Activated CD4-positive, alpha-beta T cell treated with anti-CD3 and anti-CD28 coated beads, Interleukin-2, amount 10 ng/mL, durations not matched to agents 7 days and 5 days (primary cell): ENCODE measurements at places on chromosomes 7 and 10.

DNA sequence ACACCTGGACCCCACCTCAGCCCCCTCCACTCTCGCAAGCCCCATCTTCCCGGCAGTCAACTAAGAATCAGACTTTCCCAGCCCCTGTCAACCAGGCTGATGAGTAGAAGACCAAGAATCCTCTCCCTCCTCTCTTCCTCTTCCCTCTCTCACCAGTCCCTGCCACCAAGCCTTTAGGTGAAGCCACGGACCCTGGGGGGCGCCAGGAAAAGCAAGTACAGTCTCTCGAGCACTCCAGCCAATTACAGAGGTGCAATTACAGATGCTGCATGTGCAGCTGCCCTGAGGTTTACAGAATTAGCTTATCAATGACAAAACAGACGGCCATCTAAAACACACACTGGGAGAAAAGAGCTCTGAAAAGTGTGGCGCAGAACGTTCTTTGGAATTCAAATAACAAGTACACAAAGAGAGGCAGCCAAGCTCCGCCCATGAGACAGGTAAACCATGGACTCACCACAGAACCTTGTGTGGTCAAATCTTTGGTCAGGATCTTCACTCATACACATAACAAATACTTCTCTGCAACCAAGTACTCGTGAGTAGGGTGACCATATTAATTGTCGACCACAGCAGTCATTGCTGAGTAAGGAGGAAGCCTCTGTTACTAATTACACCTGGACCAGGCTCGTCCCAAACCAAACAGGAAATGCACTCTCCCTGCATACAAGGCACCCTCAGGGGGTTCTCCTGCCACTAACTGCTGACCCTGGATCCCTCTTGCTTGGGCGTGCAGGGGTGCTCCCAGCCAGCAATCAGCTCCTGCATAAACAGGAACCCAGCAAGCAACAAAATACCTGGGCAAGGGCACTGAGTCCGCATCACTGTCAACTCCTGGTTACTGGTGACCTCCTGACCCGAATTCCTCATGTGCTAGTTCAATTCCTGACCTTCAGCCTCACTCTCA, 189.2 kb downstream of the FAM107B start:
- no peak for DNase-seq

GRCh38 chr7:38630720-38631673, at the start of gene AMPH:
Gene AMPH (minus strand): TSS chr7:38631373. CDS start chr7:38631351, 22 bp downstream.
- no peak for DNase-seq

GRCh38 chr7:76411626-76412025, 2.1 kb upstream of the SSC4D start:
- DNase-seq, result no peak

DNA sequence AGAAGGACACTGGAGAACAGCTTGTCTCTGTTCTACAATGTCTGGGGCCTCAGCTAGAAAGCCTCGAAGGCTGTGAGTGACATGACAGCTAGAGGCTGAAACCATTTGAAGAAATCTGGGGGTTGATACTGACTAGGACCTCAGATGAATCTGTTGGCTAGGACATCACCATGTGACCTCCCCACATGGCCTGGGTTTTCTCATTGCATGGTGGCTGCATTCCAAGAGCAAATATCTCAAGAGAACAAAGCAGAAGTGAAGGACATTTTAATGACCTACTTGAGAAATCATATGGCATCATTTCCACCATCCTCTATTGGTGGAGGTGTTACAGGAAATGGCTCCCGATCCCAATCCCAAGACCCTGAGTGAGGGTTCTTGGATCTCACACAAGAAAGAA, 450.6 kb upstream of the AUTS2 start:
- no peak for DNase-seq

GRCh38 chr7:91940171-91940570, 491 bp upstream of the AKAP9 start:
- DNase-seq, result peak; percentile 37

DNA sequence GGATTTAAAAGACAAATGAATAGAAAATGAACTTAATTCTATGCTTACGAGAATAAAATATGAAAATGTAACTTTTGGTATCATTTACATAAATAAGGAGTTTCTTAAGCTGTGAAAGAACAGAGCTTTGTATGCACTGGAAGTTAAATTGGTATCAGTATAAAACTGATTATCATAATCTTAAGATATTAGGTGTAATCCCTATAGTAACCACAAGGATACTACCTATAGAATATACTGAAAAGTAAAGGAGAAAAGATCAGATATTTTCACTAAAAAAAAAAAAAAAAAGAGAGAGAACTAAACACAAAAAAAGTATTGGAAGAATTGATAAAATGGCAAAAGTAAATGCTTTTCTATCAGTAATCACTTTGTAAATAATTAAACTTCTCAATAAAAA, 100.1 kb downstream of the TWIST1 start:
- DNase-seq, result no peak

DNA sequence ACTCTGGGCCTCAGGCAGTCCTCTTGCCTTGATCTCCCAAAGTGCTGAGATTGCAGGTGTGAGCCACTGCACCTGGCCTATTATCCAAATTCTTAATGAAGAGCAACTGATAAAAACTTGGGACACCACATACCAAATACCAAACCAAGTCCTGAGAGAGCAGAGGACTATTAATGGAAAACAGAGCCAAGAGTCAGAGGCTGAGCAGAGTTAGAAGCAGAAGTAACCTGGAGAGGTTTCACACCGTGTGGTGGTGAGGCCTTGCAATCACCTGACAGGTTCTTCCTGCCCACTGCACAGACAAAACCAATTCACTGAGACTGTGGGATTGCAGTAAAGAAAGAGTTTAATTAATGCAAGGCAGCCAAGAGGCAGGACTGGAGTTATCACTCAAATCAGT, 16.0 kb downstream of the SSMEM1 start:
- no peak for DNase-seq

DNA sequence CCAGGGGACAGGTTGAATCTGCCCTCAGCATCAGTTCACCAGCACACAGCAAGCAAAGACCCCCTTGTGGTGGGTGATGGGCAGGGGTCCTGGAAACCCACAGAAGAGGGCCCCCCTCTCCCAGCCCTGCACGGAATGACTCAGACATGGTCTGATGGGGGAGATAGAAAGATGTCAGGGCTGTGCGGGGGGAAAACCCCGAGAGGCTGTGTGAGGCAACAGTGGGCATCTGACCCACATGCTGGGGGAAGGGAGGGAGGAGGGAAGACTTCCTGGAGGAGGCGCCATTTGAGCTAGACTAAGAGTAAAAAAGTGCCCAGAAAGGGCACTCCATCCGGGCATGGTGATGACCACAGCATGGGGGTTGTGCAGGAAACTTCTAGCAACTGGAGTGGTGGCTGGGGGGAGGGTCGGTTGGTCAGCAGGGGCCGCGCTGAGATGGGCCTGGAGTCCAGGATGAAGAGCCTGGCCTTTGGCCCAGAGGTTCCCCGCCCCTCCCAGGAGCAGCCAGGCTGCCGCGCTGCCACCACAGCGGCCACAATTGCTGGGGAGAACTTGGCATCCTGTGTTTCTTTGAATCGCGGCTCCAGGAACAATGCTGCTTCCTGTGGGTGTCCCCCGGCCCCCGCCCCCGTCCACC, 2.5 kb downstream of the LFNG start:
- peak; percentile 73 for DNase-seq

DNA sequence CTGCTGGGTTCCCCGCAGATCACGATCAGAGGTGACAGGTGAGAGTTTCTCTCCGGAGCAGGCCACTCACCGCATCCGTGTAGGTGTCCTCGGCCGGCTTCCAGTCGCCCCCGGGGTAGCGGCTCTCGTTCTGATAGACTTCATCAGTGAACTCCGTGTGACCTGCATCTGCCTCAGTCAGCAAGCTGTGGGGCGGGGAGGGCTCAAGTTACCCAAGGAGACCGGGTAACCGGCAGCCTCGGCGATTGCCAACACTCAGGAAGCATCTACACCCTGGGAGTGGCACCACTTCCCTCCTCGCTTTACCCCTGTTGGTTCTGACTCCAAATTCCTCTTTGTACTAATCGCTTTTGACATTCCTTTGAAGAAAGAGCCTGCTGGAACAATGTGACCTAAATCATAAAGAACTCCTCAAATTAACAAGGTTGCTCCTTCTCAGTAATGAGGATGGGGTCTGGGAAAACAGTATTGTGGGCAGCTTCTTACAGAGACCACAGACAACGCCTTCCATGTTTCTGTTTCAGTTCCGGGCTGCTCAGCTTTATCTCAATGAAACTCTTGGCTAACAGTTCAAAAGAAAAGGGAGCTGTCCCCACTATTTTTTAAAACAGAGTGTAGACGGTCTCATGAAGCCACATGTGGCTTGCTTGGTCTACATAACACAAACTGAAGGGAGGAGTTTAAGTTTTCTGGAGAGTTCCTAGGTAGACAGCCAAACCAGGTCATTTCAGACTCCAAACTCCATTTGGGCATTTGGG, 118.1 kb downstream of the MYOF start:
- no peak for DNase-seq

GRCh38 chr10:124699471-124700292, 44.5 kb downstream of the FAM53B start:
- no peak for DNase-seq

GRCh38 chr10:119526621-119527592, 15.6 kb downstream of the RGS10 start:
- DNase-seq, result no peak

GRCh38 chr10:113027574-113028455, 77.8 kb downstream of the TCF7L2 start:
- DNase-seq, result no peak

DNA sequence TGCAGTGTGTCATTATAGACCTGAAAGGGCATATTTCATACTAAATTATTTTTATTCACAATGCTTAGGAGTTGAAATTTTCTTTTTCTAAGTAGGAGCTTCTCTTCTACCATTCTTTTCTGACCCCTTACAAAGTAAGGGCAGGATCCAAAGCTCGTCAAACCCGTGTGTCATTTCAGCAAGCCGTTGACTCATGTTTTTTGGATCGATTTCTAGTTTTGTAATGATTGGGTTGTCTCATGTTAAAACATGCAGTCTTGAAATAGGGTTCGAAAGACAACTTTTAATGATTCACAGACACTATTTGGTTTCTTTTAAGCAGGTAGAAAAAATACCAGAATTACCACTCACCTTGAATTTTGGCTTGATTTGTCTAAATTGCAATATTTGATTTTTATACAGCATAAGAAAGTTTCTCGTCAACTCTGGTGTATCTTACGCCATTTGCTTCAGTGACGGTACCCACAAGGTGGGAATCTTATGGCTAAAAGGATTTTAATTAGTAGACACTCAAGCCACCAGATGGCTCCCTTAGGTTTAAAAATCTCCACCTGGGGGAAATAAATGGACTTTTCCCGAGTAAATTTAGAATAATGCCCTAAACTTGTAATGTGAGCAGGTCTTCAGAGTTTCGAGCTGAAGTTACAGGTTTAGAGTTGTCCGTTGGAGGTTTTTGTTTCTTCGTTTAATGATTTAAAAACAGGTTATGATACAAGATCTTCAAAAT, 283.4 kb downstream of the CCDC3 start:
- DNase-seq, result no peak

DNA sequence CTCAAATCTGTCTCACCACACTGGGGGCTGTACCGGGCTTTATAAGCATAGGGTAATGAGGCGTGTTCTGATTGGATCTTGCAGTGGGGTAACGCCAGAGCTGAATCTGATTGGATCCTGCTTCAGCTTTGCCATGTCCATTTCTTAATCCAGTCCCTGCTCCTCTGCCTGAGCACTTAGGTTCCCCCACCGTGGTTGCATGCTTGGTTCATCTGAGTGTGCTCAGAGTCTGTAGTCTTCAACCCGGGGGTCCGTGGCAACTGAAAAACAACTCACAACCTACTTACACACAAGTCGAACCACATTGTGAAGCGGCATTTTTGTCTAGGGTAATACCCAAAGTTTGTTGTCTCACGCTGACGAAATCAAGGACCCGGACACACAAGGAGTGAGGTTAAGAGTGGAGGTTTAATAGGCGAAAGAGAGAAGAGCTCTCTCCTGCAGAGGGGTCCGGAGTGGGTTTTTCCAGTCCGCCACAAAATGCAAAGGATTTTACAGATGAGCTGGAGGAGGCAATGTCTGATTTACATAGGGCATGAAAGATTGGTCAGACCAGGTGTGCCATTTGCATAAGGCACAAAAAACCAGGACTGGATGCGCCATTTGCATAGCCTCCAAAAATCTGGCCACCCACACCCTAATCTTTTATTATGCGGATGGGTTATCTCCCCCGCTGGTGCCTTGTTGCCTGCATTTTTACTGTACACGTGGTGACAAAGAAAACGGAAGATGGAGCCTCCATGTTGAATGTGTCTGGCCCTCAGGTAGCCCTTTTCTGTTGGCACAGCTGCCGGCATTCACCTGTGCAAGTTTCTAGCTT, 641.8 kb upstream of the FOXK1 start:
- no peak for DNase-seq
